ENCODE measurements at places on chromosomes 6 and 20.

DNA sequence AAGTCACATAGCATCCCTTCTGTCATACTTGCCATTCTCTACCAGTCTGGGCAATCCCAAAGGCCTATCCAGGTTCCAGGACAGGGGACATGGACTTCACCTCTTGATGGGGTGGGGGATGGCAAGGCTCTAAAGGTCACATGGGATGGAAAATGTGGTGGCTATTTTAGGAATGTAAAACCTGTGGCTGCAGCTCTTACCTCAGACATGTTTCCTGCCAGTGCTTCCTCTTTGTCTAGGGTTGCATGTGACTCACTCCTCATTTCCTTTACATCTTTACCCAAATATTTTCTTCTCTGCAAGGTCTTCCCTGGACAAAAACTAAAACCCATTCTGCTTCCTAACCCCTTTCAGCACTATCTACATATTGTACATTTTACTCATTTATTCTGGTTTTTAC is 135.7 kb downstream of the BTBD3 start:
- no peaks in the 10 kb centered on the region for H3K36me3 ChIP-seq
- H3K4me1 ChIP-seq, result peaks cover 2% of the 10 kb centered on the region
- peak; percentile 57 for DNase-seq
- no peaks in the 10 kb centered on the region for H3K27me3 ChIP-seq
- no peak overlapping the region for H3K4me3 ChIP-seq

GRCh38 chr6:141969201-141969600 is 163.5 kb upstream of the GJE1 start:
- no peak for DNase-seq
- no peaks in the 10 kb centered on the region for H3K4me1 ChIP-seq
- no peaks in the 10 kb centered on the region for H3K36me3 ChIP-seq
- no peak overlapping the region for H3K4me3 ChIP-seq

- H3K36me3 ChIP-seq, result no peaks in the 10 kb centered on the region
- DNase-seq, result peak; percentile 68
- peaks cover 12% of the 10 kb centered on the region for H3K4me1 ChIP-seq
- no peak overlapping the region for H3K4me3 ChIP-seq
Measured at GRCh38 chr6:137926207-137926731, 59.2 kb downstream of the TNFAIP3 start.

GRCh38 chr6:55819811-55820210 is 55.6 kb downstream of the BMP5 start:
- H3K36me3 ChIP-seq, result no peaks in the 10 kb centered on the region
- no peak overlapping the region for H3K27ac ChIP-seq
- H3K27me3 ChIP-seq, result no peaks in the 10 kb centered on the region
- H3K4me1 ChIP-seq, result no peaks in the 10 kb centered on the region

DNA sequence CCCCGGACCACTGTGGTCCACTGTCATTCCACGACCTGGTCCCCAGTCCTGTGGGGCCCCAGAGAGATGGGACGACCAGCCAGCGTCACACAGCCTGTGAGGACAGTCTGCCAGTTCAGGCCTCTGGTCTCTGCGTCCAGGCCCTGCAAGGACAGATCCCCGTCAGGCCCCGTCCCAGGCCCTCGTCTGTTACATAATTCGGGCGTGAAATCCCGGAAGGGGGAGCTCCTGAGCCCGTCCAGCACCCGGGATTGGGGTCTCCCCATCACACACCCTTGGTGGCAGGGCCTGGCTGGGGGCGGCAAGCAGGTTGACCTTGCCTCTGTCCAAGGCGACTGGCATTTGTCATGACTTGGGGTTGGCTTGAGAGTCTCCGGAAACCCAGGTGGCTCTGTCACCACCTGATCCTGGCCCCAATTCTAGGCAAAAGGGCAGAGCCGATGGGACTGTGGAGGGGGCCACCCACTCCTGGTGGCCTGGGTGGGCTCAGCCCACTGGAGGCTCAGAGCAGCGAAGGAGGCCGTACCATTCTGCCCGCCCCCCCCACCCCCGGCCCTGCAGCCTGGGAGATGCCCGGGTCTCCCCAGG is 73.8 kb upstream of the GATA5 start:
- peaks cover 63% of the 10 kb centered on the region for H3K27me3 ChIP-seq
- peak overlapping the region; percentile 89 for H3K27ac ChIP-seq
- peaks cover 39% of the 10 kb centered on the region for H3K36me3 ChIP-seq
- H3K4me3 ChIP-seq, result peak overlapping the region; percentile 19

DNA sequence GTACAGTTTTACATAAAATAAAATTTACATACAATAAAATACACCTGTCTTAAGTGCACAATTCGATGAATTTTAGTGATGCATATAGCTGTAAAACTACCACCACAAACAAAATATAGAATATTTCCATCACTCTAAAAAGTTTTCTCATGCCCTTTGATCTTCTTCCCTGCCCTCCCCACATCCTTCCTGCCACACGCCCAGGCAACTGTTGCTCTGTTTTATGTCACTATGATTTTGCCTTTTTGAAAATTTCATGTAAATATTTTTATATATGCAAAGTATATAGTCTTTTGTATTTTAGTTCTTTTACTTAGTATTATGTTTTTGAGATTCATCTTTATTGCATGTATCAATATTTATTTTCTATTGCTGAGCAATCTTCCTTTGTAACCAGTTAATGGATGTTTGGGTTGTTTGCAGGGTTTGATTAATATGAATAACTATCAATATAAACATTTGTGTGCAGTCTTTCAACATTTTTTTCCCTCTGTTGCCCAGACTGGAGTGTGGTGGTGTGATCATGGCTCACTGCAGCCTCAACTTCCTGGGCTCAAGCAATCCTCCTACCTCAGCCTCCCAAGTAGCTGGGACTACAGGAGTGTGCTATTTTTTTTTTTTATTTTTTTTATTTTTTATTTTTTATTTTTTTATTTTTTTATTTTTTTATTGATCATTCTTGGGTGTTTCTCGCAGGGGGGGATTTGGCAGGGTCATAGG is 23.8 kb upstream of the SAMHD1 start:
- no peak overlapping the region for H3K27ac ChIP-seq
- no peaks in the 10 kb centered on the region for H3K27me3 ChIP-seq
- no peak overlapping the region for H3K4me3 ChIP-seq
- H3K36me3 ChIP-seq, result no peaks in the 10 kb centered on the region
- no peak for DNase-seq
- H3K4me1 ChIP-seq, result no peaks in the 10 kb centered on the region

DNA sequence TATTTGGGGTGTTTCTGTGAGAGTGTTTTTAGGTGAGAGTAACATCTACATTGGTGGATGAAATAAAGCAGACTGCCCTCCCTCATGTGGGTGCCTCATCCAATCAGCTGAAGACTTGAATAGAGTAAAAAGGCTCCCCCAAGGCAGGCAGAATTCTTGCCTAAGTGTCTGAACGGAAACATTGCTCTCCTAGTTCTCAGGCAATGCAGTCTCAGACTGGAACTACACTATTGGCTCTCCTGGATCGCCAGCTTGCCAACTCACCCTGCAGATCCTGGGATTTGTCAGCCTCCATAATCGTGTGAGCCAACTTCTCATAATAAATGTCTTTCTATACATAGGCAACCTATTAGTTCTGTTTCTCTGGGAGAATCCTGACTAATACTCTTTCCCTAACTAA is 5.5 kb upstream of the TMEM170B start:
- H3K27me3 ChIP-seq, result peaks cover 2% of the 10 kb centered on the region
- no peak for DNase-seq
- H3K4me1 ChIP-seq, result peaks cover 4% of the 10 kb centered on the region
- H3K27ac ChIP-seq, result no peak overlapping the region

GRCh38 chr20:32634041-32634805 is 39.5 kb downstream of the C20orf203 start:
- H3K27me3 ChIP-seq, result peaks cover 6% of the 10 kb centered on the region
- H3K4me1 ChIP-seq, result peaks cover 19% of the 10 kb centered on the region
- H3K27ac ChIP-seq, result no peak overlapping the region
- H3K4me3 ChIP-seq, result no peak overlapping the region
- no peak for DNase-seq

GRCh38 chr20:23396950-23397627 is 24.2 kb downstream of the NAPB start:
- no peak overlapping the region for H3K4me3 ChIP-seq
- H3K36me3 ChIP-seq, result peaks cover 24% of the 10 kb centered on the region
- no peak overlapping the region for H3K27ac ChIP-seq
- no peaks in the 10 kb centered on the region for H3K4me1 ChIP-seq

DNA sequence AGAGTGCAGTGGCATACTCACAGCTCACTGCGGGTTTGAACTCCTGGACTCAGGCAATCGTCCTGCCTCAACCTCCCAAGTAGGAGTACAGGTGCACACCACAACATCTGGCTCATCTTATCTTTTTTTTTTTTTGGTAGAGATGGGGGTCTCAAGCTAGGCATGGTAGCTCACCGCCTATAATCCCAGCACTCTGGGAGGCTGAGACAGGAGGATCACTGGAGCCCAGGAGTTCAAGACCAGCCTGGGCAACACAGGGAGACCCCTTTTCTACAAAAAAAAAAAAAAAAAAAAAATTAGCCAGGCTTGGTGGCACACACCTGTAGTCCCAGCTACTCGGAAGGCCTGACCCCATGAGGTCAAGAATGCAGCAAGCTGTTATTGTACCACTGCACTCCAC is 31.5 kb downstream of the ILRUN start:
- DNase-seq, result no peak
- no peaks in the 10 kb centered on the region for H3K36me3 ChIP-seq
- H3K4me1 ChIP-seq, result no peaks in the 10 kb centered on the region
- H3K4me3 ChIP-seq, result no peak overlapping the region

- no peak overlapping the region for H3K27ac ChIP-seq
- H3K36me3 ChIP-seq, result no peaks in the 10 kb centered on the region
- H3K4me1 ChIP-seq, result peaks cover 39% of the 10 kb centered on the region
- peaks cover 5% of the 10 kb centered on the region for H3K27me3 ChIP-seq
- no peak for DNase-seq
- no peak overlapping the region for H3K4me3 ChIP-seq
Measured at GRCh38 chr20:59421089-59421488, 120.7 kb downstream of the EDN3 start.

DNA sequence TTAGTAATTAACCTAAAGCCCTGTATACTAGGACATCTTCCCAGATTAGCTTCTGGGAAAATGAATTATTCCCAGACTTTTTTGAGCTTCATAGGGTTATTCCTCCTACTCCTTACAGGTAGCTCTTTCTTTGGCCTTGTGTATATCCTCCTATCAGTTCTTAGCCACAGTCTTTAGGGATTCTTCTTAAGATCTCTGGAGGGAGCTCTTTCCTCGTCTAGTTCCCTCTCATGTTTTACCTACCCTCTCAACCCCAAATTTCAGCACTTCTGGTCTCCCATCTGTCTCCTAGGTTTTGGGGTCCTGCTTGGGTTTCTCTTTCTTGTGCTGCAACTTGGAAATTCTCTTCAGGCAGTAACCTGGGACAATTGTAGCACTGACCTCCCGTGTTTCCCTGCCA is 46.4 kb upstream of the SLC35B3 start:
- H3K36me3 ChIP-seq, result no peaks in the 10 kb centered on the region
- no peak overlapping the region for H3K4me3 ChIP-seq
- no peaks in the 10 kb centered on the region for H3K4me1 ChIP-seq
- H3K27ac ChIP-seq, result no peak overlapping the region

GRCh38 chr6:135188718-135189117 is 7.6 kb downstream of the MYB start:
- no peak for DNase-seq
- H3K4me3 ChIP-seq, result no peak overlapping the region

- no peak overlapping the region for H3K4me3 ChIP-seq
- peak; percentile 86 for DNase-seq
Measured at GRCh38 chr6:37980222-37980595, 160.7 kb downstream of the ZFAND3 start.

- no peaks in the 10 kb centered on the region for H3K36me3 ChIP-seq
- DNase-seq, result no peak
- H3K4me3 ChIP-seq, result no peak overlapping the region
- no peaks in the 10 kb centered on the region for H3K4me1 ChIP-seq
Measured at GRCh38 chr6:52164319-52165094, 21.7 kb upstream of the IL17A start.

DNA sequence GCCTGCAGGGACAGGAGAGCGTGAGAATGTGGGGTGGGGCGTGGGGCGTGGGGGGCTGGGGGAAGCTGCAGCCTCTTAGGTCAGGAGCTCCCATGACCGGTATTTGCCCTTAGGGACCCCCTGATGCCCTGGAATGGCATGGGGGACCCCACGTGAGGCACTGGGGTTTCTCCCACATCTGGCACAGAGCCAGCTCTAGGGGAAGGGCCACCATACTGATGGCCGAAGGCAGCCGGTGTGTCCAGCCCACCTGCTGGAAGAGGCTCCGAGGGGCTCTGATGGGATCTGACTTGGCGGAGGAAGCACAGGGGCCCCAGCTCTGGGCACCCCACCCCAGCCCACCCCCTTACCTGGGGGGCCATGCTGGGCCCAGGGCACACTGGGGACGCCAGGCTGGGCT is 10.8 kb downstream of the GATA5 start:
- H3K4me3 ChIP-seq, result no peak overlapping the region
- peaks cover 48% of the 10 kb centered on the region for H3K4me1 ChIP-seq
- no peak for DNase-seq

DNA sequence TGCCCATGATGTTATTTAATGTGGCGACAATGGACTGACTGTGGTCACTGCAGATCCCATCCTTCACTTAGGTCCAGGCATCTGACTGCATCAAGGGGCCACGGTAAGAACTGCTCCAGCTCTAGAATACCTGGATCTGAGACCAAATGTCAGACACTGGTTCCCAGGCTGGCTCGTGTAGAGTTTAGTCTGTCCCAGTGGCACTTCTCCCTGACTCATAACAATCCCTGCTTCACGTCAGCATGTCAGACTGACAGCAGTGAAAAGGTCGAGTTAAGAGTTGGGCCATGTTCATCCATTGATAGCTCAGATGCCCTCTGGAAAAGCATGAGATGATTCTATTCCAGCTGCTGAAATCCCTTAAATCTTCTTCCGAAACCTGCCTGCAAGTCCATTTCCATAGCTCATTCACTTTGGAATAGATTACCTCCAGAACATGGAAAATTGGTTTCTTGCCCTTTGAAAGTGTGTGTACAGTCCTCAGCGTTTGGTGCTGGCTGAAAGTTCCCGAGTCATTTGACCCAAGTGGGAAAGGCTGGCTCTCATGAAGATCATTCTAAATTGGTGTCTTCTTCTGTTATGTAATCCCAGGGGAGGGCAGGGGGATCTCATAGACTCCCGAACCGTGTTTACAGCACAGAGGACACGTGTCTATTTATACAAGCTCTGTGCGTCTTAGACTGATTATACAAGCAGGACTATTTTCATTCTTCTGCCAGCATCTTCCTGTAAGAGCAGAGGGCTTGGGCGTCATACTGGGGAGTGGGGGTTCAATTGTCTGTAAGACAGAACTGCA is 160.8 kb downstream of the ZDHHC14 start:
- H3K27ac ChIP-seq, result no peak overlapping the region
- DNase-seq, result peak; percentile 47
- H3K36me3 ChIP-seq, result peaks cover 5% of the 10 kb centered on the region
- no peaks in the 10 kb centered on the region for H3K27me3 ChIP-seq
- H3K4me1 ChIP-seq, result peaks cover 16% of the 10 kb centered on the region

DNA sequence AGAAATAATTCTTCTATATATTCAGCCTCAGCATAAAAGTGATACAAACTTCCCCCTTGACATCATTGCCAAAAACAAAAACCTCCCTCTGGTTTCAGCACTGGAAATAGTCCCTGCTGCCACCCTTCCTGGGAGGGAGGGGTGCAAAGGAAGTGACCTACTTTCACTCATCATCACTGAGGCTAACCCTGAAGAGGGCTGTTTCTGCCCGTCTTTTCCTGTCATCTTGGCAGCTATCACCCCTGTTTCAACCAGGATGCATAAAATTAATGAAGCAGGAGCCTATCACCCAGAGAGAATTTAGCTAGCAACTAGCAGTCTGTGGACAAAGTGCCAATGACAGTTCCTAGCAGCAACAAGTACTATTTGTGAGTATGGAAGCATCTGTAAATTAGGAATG is 397.8 kb downstream of the LAMA2 start:
- no peaks in the 10 kb centered on the region for H3K36me3 ChIP-seq
- peak overlapping the region; percentile 40 for H3K27ac ChIP-seq
- DNase-seq, result peak; percentile 55
- peak overlapping the region; percentile 11 for H3K4me3 ChIP-seq
